Cortex of kidney (tissue), 1 donor: ENCODE measurements at places on chromosomes 2 and 18.

DNA sequence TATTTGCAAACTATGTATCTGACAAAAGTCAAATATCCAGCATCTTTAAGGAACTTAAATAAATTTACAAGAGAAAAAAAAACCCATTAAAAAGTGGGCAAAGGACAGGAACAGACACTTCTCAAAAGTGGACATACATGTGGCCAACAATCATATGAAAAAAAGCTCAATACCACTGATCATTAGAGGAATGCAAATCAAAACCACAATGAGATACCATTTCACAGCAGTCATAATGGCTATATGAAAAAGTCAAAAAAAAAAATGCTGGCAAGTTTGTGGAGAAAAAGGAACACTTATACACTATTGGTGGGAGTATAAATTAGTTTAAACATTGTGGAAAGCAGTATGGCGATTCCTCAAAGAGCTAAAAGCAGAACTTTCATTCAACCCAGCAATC, 130.3 kb upstream of the LHCGR start:
- no peak for DNase-seq

DNA sequence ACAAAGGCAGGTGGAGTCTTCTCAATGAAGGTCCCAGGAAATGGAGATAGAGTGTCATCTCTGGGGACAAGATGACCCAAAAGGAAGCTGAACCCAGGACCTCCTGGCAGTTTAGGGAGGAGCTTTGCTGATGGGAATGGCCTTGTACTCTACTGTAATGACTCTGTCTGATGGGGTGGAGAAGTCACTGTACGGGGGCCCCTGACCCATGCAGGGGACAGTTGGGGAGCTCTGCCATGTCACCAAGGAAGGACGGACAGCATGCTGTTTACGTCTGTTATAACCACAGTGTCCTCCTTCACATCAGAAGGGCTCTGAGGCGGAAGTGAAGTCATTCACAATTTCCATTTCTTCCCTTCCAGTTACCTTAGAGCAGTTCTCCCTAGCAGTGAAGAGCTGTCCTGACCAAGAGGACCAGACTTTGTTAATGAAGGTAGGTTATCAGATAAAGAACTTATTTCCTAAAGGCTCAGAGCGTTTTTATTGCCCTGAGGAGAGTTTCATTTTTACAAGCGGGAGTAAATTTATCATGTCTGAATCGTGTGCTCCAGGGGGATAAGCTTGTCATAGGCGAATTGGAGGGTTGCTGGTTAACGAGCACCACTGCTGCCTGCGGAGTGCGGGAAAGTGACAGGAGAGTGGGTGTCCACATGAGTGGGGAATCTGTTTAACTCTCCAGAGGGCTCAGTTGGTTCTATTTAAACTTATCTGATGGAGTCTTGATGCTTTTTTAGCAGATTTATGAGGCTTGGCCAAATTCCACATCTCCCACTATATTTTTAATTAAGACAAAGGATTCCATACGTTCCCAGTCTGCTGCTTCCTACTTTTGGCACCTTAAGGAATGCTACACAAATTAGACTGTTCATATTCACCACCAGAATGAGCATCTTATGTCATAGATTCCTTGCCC, 71.6 kb upstream of the BCL2L11 start:
- no peak for DNase-seq

DNA sequence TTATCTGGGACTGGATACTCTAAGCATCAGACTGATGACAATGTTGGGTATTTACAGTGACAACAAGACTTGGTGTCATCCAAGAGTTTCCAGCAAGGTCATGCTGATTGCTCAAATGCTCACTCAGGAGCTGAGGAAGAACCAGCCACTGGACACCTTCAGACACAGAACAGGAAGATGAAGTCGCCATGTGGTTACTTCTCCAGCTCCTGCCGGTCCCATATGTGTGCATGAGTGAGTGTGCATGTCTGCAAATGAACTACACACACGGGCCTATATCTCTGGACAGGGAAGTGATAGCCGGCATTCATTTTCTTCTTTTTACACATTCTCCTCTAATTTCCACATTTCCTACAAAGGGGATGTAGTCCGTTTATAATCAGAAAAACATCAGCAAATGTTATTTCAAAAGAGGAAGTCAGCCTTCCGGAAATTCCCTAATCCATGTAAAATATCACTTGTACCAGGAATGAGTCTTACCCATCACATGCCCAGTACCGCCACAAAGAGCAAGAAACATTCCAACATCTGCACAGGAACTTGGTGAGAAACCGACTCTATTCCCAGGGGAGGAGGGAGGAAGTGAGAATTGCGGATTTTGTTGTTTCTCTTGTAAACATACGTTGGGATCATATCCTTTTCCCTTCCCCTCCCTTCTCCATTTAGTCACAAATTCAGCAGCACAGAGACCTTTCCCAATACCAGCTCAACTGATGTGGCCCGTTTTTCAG, 10.8 kb downstream of the RFX8 start:
- no peak for DNase-seq

DNA sequence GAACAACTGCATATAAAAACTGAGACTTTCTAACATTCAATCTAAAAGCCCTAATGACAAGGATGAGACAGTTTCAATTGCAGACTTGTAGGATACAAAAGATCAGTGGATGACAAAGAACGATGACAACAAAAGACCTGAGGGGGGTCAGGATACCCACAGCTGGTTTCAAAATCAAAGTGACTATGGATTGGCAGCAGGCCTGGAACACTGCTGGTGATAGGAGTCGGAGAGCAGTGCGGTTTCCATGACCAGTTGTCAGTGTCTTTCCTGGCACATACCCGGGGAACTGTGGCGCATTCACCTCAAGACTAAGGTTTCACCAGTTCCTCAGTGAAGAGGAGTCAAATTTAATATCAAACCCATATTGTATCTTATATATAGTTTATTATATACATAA, 42.0 kb downstream of the EHD3 start:
- no peak for DNase-seq

DNA sequence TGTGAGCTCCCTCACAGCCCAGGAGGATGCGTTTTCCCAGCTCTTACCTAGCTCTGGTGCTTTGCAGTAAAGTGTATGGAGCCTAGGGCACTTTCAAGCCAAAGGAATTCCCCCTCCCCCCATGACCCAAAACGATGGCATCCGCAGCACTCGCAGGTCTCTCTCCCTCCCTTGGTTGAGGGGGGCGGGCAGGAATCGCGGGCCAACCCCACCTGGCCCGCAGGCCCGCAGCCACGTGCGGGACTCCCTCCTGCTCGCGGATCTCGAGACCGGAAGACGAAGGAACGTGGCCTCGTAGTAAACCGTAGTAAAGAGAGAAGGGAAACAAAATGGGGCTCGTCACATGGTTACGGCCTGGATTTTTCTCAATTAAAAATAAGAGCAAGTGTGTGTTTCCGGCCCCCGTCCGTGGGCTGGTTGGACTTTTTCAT, 8.5 kb downstream of the IRS1 start:
- DNase-seq, result no peak

- DNase-seq, result no peak
Measured at GRCh38 chr2:197717863-197718262, 12.7 kb downstream of the MARS2 start.

DNA sequence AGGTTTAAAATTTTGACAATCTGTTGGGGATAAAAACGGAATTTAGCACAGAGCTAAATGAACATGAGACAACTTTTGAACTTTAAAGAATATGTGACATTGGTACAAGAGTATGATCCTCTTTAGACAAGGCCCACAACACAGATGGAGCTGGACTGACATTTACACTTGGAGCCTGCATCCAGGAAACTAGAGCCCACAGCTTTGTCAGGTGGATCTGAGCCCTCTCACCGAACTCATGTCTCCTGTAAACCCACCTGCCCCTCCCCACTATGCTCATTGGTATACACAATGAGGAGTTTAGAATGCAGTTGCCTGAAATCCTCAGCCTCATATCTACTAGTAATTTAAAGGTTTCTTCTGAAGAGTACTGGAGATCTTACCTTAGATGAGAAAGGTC, 22.1 kb upstream of the ACAA2 start:
- DNase-seq, result no peak

GRCh38 chr2:20483194-20483895, 36.5 kb downstream of the RHOB start:
- DNase-seq, result no peak

DNA sequence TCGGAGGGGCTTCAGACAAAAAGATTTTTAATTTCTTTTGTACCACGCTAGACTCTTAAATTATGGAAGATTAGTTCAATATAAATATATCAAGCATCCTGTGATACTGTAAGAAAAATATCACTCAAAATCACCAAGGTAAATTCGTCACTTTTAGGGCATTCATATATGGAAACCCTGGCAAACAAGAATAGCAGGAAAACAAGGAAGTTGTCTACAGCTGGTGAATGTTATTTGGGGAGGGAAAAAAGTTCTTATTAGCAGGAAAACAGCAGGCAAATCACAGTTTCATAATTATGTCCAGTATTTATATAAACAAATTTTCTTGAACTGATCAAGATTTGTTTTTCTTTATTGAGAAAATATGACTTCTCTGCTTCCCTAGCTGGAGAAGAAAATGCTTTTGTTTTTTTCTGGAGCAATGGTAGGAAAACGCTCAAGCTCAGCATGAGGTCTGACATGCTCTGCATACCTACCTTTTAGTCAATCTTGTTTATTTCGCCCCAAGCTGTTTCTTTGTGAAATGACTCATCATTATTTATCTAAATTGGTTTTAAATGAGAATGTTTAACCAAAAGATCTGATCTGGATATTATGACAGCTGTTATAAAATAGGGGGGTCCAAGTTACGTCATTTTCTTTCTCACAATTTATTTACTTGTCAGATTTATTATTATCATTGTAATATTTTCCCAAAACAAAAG, 14.7 kb downstream of the LINC00305 start:
- no peak for DNase-seq

DNA sequence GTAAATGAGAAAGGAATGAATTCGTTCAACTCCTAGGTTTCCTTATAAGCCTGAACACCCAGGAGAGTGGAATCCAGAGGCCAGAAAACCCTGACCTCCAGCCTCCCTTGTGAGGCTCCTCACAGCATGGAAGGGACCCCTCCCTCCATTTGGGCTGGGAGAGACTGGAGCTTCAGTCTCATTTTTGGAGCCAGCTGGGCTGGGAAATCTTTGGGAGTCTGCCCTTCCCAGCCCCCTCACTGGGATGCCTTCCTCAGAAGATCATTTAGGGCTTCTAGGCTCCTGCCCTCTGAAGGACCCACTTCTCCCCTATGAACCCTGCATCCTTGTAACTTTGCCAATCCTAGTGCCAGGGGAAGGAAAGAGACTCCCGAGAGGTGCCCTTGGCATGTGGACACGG, 346.1 kb downstream of the CYP26B1 start:
- no peak for DNase-seq

DNA sequence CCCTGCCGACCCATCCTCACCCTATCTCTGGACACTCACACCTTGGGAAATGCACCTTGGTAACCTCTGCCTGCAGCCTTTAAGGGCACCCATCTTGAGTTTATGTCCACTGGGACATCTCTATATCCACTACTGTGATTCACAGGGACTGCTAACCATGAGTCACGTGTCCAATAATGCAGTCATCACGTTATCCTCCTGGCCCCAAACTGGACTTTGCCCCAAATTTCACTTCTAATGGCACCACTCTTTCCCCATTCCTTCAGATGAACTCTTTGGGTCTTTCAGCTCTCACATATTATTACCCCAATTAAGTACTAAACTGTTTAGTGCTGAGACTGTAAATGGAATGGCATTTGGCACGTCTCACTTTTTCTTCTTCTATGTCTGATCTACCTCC, 71.2 kb upstream of the TMEM200C start:
- no peak for DNase-seq

DNA sequence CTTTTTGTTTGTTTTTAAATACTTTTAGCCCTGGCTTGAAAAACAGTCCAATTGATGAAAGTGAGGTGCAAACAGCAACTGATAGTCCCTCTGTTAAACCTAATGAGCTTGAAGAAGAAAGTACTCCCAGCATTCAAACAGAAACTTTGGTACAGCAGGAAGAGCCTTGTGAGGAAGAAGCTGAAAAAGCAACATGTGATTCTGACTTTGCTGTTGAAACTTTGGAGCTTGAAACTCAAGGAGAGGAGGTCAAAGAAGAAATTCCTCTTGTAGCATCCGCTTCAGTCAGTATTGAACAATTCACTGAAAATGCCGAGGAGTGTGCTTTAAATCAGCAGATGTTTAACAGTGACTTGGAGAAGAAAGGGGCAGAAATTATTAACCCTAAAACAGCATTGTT, 30.6 kb upstream of the DYSF start:
- no peak for DNase-seq

- DNase-seq, result no peak
Measured at GRCh38 chr18:66632756-66633155, 28.9 kb upstream of the CDH19 start.

DNA sequence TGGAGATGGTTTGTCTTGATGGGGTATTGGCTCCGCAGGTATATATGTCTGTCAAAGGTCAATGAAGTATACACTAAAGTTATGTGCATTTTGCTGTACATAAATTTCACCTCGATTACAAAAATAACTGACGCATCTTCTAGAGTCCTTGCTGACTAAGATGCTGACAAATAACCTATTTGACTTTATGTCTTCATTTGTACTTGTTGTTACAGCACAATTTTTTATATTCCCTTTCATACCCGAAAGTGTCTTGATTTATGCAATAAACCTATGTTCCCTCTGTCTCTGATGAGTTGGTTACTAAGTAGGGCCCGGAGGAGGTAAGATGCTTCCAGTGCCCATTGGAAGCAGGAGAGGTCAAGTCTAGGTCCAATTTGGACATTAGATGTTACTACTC, 93.5 kb downstream of the COPS8 start:
- no peak for DNase-seq

- no peak for DNase-seq
Measured at GRCh38 chr2:15645720-15646385, 54.2 kb downstream of the DDX1 start.

DNA sequence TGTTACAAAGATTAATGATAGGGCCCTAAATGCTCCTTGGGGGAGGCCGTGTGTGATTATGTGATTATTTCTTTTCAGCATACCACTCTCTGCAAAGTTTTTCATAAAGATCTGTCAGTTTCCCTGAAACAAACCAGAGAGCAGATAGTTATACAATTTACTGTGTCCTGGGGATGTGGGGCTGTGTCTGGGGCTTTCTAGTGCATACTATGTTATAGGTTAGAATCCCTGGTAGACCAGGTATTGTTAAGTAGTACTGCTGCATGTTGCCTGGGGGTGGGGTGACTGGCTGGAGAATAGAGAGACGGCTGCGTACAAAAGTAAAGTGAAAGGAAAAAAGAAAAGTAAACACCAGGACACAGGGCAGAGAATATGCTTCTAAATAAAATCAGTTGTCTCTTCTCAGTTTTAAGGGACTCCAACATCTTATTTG, 3.3 kb upstream of the CCBE1 start:
- DNase-seq, result no peak

- DNase-seq, result no peak
Measured at GRCh38 chr2:9247786-9248185, 41.2 kb downstream of the ASAP2 start.

DNA sequence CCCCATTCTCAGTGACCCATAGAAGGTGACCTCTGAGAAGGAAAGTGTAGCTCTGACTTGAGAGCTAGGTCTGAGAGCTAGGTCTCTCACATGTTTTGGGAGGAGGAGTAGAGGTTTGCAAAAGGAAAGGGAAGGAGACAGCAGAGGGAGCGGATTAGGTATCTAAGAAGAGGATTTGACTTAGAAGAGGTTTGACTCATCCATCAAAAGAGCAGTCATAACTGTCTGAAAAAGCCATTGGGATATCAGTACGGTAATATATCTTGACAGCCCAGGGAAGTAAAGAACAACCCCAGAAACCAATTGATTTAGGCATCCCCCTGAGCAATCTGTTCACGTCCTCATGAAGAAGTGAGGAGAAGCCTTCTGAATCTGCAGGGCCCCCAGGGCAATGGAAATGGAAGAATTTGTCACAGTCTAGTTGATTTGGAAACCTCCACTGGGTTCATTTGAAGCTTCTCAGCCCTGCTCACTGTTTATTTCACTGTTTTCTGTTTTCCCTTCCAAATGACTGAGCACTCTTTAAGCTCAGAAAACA, 19.3 kb downstream of the OXER1 start:
- no peak for DNase-seq
